Right lobe of liver (tissue), 6 donors: ENCODE measurements at places on chromosomes 5 and 9.

- DNase-seq = no peak
These were observed 296.7 kb downstream of the CSNK1G3 start for GRCh38 chr5:123808461-123809380.

DNA sequence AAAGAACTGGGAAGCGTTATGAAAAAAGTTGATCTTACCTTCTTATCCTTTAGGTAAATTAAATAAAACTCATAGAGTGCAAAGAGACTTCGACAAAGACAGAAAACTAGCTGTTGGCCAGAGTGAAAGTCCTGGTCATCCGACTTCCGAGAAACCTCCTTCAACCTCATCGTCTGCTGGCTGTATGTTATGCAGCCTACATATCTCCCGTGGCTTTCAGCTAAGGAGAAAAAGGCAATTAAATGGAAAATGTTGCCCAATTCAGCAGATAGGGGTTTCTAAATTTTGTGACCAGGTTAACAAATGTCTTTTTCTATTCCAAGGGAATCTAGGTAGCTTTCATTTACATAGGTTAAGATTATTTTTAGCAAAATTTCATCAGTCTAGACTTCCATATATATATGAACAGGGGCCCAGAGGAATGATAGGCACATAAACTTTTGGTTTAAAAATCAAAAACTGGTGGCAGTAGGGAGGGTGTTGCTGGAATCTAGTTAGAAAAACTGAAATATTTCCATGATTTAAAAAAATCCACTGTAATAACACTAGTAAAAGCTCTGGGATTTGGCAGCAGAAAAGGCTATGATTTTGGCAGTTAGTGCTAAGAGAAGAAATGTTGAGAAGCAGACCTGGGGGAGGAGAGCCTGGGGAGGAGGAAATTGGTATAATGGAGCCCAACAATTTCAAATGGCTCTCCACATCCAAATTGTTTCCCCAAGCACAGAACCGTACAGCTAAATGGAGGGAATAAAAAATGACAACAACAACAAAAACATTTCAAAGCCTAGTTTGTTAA lies 32.1 kb downstream of the RAI14 start:
- no peak for DNase-seq

DNA sequence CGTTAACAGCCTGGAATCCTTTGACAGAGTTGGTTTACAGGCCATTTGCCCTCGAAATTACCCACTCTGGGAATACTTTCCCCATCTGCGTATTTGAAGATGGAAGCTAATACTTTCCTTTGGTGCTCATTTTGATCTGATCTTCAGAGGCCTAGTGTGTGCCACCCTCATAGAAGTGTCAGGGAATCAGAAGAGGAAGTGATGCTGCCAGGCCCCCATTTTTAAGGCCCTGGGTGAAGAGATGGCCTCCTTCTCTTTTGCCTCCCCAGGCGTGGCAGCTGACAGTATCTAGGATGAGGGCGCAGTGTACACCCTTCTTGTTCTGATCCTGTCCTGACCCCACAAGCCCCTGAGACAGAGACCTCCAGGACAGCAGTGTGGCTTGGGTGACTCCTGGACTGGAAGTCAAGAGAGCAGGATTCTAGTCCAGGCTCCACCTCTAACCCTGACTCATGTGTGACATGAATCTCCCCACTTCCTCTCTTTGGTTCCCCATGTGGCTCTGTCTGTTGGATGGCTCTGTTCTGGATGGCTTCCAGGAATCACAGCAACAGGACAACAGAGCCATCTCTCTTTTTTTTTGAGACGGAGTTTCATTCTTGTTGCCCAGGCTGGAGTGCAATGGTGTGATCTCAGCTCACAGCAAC lies 27.8 kb downstream of the CSF1R start:
- no peak for DNase-seq

- DNase-seq = no peak
These were observed 1.6 kb downstream of the BASP1 start for GRCh38 chr5:17219006-17219422.

GRCh38 chr5:117494188-117494587 lies 919.6 kb upstream of the SEMA6A start:
- DNase-seq = no peak

DNA sequence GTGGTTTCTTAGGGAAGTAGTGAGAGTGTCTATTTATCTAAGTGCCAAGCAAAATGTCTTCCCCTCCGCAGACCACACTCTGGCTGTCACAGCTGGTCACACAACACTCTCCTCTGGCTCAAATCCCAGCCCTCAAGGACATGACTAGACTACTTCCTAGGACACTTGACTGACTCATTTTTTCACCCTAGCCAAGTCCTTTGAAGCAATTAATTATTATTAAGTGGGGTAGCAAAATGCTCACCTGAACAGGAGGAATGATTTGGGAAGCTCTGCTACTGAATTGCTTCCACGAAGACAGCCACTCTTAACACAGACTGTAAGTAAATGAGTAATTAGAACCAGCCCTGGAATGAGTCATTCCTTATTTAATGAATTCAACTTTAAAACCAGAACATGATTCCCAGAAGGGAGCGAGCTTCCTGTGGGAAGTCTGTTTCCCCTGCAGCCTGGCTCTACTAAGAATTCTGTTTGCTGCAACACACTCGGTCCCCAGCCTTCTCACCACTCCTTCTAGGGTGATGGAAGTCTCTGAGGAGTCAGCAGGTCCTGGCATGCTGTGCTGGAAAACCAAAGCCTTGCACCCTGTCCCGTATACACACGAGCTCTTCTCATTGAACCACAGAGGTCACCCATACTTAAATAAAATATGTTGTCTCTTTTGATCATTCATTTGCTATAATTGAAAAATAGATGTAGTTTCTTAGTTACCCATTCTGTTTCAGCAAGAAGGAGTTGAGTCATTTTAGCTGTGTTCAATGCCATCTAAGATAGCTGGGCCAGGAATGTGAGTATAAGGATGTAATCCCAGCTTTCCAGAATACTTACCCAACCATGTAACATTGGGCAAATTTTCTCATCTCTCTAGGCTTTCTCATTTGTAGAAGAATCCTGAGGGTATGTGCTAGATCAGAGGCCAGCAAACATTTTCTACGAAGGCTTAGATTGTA lies 218.6 kb upstream of the RASEF start:
- no peak for DNase-seq

DNA sequence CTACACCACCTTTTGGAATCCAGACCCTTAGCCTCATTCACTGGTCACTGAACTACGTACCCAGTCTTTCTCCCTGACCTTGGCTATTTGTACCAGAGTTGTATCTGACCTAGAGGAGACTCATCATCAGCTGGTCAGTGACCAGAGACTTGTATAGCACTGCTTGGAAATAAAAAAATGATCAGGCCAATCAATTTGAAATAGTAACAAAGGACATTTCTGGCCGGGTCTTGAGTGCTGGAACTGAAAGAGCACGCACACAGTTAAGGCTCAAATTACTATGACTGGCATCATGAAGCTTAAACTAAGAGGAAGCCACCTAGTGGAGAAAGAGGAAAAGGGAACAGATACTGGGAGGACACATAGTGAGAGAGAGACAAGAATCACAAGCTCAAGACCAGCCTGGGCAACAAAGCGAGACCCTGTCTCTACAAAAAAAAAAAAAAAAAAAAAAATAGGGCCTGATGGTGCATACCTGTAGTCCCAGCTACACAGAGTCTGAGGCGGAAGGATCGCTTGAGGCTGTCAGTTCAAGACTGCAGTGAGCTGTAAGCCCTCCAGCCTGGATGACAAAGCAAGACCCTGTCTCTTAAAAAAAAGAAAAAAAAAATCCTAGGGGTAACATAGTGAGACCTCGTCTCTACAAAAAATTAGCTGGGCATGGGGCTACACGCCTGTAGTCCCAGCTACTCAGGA lies 12.8 kb upstream of the SRP19 start:
- DNase-seq = no peak

- no peak for DNase-seq
These were observed 284.3 kb downstream of the CCDC171 start for GRCh38 chr9:15837079-15837679.

DNA sequence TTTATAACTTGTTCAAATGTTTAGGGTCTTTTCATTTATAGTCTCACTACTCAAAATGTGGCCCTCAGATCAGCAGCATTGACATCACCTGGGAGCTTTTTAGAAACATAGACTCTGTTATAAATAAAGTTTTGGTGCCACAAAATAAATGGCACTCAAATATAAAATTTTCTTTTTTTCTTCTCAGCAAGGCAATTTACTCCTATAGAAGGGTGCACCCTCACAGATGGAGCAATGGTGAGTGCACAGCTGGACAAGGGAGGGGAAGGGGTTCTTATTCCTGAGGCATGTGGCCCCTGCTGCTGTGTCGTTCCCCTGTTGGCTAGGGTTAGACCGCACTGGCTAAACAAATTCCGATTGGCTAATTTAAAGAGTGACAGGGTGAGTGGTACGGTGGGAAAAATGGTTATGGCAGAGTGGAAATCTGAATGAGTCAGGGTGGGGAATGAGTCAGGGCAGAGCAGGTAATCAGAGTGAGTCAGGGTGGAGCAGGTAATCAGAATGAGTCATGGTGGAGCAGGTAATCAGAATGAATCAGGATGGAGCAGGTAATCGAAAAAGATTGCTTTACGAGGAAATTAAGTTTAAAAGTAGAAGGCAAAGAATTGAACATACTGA lies 31.8 kb upstream of the C7 start:
- no peak for DNase-seq

GRCh38 chr9:69572611-69573010 lies 99.6 kb downstream of the APBA1 start:
- no peak for DNase-seq

GRCh38 chr9:126916909-126917308 lies 2.3 kb downstream of the RALGPS1 start:
- DNase-seq = no peak

- no peak for DNase-seq
These were observed 16.2 kb downstream of the PBX3 start for GRCh38 chr9:125763394-125763801.

DNA sequence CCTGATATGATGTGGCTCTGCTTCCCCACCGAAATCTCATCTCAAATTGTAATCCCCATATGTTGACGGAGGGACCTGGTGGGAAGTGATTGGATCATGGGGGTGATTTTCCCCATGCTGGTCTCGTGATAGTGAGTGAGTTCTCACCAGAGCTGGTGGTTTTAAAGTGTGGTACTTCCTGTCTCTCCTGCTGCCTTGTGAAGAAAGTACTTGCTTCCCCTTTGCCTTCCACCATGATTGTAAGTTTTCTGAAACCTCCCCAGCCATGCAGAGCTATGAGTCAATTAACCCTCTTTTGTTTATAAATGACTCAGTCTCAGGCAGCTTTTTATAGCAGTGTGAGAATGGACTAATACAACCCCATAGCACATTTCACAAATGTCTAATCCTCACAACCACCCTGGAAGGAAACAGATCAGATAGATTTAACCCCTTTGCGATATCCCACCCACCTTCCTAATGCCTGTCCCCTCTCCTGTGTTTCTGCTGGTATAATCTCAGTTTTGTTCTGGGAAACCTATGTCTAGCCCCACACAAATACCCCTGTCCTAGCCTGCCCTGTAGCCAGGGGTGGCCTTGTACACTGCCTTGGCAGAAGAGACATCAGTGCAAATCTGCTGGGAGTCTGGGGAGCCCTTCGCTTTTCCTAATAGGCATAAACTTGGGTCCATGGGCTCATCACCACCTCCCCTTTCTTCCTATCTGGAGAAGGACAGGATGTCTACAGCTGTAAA lies 157.0 kb upstream of the RAI14 start:
- no peak for DNase-seq

GRCh38 chr5:150188146-150188842 lies 1.6 kb upstream of the SLC6A7 start:
- DNase-seq = no peak

DNA sequence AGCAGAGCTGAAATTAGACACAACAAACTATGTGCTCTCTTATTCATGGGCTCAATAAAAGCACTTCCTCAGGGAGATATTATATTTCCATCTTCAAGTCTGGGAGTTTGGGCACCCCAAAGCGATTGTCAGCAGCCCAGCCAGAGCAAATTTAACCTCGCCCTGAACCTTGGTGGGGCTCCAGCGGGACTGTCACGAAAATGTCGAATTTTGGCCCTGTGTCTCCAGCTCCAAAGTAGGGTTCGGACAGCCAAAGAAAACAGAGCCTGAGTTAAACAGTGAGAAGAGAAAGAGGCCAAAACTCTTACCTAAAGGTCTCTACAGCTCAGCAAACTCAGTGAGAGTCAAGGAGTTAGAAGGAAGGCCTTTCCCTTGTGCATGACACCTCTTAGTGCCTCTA lies 432.9 kb downstream of the SPATA31D1 start:
- peak; percentile 87 for DNase-seq

- no peak for DNase-seq
These were observed 584 bp upstream of the ARID3C start for GRCh38 chr9:34629491-34629808.

DNA sequence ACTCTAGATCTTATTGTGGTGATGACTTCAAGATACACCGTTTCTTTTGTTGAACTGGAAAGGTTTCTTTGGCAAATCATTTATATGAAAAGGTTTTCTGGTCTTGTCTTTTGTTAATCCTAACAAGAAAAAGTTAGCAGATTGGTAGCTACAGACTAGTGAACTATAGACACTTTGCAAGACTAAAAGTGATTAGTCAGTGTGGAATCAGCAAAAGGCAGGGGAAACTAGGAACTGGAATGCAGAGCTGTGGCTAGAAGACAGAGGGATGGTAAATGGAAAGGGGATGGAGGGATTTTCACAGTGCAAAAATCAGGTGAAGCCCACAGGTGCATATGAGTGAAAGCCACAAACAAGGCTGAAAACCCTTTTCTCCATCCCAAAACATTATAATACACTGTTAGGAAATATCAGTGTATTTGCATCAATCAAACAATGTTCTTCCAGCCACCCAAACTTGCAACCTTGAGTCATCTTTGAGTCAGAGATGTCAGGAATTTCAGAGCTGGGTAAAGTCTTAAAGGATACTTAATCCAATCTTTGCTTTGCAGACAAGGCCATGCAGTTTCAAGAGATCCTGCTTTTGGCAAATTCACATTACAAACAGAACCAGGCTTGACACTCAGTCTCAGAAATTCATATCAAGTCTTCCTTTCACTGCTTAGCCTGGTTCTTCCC lies 52.7 kb downstream of the PLK2 start:
- no peak for DNase-seq

- DNase-seq = no peak
These were observed 58.0 kb upstream of the CEMIP2 start for GRCh38 chr9:71826279-71826678.

DNA sequence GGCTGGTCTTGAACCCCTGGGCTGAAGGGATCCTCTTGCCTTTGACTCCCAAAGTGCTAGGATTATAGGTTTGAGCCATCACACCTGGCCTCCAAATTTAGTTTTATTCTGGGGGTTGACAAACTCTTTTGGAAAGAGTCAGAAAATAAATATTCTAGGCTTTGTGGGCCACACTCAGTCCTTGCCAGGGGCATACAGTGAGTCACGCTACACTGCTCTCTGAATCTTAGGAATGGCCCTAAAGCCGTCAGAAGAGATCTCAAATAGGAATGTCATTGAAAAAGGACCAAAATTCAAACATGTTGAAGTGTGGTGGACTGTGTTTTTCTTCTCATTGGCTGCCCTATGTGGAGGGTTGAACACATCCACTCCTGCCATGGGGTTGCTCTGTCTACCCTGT lies 127.7 kb upstream of the BASP1 start:
- DNase-seq = no peak

- no peak for DNase-seq
These were observed 507.0 kb upstream of the PTGER4 start for GRCh38 chr5:40172721-40173120.
